ENCODE measurements at places on chromosomes 11 and 22.

- DNase-seq, result no peak
These were observed 8.7 kb downstream of the PNPLA5 start for GRCh38 chr22:43883012-43883661.

- no peak for DNase-seq
These were observed 35.1 kb downstream of the TTC12 start for GRCh38 chr11:113349528-113349927.

DNA sequence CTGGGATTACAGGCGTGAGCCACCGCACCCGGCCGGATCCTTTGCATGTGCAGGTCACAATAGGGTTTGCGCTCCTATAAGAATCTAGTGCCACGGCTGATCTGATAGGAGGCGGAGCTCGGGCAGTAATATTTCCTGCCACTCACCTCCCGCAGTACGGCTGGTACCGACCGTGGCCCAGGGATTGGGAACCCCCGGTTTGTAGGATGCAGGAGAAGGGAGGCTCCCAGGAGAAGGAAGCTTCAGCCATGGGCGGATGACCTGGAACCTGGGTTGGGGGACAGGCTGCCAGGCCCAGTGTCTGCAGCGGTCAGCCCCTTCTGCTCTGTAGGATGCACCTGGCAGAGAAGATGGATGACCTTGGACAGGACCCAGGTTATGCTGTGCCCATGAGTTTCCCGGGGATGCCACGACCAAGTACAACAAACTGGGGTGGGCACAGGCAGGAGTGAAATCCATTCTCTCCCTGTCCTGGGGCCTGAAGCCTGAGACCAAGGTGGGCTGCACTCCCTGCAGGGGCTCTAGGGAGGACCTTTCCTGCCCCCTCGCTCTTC, 818.9 kb downstream of the BRD1 start:
- DNase-seq, result no peak

DNA sequence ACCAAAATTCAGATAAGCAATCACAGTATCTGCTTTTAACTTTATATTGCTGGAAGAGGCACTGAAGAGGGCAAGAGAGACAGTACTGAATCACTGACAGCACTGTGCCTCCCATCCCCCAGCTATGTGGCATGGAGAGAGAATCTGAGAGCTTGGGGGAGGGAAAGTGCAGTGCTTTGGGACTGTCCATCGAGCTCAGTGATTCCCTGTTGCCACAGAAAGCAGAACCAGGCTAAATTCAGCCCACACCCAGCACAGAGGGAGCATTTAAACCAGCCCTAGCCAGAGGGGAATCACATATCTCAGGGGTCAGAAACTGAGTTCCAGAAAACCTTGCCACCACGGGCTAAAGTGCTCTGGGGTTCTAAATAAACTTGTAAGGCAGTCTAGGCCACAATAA, 44.3 kb downstream of the KCNQ1 start:
- DNase-seq, result no peak

DNA sequence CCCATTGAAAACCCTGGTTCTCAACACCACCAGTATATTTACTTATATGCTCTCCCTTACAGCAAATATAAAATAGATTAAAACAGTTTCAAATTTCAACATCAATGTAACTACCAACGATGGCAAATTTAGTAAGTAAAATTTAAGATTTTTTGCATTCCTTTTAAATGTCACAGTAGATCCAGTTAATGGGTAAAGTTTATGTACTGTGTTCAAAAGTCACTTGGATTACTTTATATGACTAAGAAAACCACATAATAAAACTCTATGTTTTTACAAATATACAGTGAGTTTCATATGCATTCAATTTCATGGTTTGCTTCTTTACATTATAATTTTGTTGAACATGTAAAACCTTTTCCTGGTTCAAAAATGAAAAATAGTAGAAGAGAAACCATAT, 364.6 kb downstream of the AASDHPPT start:
- no peak for DNase-seq

- DNase-seq, result peak; percentile 70
These were observed at the start of gene ACP2 for GRCh38 chr11:47248664-47249377. TSS of gene ACP2 (minus strand) at chr11:47248814. CDS start at chr11:47248789, 25 bp downstream.

- no peak for DNase-seq
These were observed 710 bp downstream of the ATP5MGL start for GRCh38 chr22:42639541-42640241.

GRCh38 chr11:70466154-70466553, 67.8 kb downstream of the CTTN start:
- DNase-seq, result no peak

DNA sequence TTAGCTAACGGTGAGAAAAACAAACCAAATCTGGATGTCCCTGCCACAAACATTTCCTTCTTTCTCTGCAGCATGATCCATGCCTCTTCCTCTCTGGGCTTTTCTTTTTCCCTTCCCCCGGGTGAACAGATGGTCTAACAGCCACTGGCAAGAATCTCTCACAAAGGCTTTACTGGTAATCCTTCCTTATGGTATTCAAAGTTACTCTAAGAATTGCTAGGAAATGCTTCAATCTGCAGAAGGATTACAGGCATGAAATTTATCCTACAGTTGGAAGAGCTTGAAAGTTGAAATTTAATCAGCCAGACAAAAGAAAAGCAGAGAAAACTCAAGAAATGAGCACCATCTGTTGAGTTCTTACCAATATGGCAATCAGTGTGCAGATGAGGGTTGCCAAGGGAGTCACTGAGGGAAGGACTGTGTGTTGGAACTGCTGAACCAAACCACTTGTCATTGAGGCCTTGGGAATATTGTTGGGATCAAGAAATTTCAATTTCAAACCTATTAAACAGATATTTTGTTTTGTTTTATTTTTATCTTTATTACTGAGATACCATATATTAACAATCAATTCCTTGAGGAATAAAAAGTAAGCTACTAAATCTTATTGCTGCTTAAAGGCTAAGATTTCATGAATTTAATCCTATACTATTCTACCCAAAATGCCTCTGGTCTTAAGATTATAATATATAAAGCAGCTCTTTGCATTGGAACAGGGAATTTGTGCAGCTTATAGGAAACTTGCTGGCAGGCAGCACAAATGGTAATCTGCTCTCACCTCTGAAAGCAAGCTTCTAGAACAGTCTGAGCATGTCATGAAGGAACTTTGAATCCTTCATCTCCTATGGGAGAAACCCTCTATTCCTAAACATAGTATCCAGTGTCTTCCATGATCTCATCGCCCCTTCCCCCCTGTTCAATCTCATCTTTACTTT, 29.7 kb upstream of the NDUFC2 start:
- no peak for DNase-seq

- no peak for DNase-seq
These were observed 14.0 kb downstream of the GALNT18 start for GRCh38 chr11:11607772-11608171.

GRCh38 chr11:108983636-108984420, 319.0 kb downstream of the DDX10 start:
- DNase-seq, result no peak

DNA sequence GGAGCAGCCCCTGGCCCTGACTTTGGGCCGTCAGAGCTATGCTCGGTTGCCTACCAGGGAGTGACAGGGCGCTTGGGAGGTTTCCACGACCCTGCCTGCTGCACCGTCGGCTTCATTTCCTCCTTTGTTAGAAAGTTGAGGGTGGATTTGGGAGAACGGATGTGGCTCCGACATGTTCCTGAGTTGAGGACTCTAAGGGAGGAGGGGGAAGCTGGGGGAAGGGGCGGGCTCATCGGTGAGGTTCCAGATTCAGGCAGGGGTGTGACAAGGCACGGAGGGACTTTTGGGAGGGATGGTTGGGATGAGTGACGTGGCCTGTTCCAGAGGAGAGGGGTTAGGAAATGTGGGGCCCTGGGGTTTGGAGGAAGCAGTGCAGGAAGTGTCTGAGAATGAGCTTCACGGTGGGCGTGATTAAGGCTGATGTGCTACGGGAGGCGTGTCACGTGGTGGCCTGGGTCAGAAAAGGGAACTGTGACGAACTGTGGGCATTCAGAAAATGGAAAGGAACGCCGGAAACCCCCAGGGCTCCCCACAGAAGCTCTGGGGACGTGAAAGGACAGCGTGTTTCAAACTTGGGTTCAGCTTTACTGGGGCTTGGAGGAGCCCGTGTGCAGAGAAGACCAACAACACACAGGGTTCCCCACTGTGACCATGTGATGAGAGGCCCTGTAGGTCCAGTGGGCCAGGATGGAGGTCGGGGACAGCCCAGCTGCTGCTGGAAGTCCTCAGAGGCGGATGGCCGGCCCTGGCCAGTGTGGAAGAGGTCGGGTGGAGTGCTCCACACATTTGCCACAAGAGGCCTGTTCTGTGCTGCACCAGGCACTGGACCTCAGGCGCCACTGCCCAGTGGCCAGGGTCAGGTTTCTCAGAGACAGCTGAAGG, 2.8 kb downstream of the PARVB start:
- DNase-seq, result peak; percentile 25

- DNase-seq, result no peak
These were observed 64.2 kb downstream of the DGCR2 start for GRCh38 chr22:19057999-19058491.

GRCh38 chr22:22058633-22059290, 76.2 kb upstream of the TOP3B start:
- DNase-seq, result no peak

DNA sequence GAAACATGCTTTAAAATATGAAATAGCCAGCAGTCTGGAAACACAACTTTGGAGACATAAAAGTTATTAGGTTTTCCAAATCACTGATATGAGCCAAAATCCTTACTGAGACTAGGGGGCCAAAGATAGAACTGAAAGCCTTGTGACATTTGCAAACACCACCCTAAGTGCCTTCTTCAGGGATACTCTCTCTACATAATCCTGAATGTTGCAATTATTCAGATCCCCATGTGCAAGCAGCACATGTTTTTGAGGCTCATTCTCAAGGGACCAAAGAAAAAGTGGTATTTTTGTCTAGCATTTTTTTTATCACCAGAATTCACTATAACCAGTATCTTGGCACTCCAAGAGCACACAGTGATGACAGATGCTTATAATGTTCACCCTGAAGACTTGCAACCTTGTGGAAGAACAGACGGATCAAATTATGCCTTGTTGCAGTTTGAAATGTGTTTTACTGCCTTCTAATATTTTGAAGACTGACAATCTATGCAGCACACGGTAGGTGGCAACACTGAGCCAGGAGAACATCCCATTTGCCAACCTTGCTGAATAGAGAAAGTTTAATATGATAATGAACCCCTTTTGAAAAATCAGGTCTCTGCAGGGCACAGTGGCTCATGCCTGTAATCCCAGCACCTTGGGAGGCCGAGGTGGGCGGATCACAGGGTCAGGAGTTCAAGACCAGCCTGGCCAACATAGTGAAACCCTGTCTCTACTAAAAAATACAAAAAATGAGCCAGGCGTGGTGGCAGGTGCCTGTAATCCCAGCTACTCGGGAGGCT, 78.5 kb downstream of the PLEKHA7 start:
- DNase-seq, result no peak

DNA sequence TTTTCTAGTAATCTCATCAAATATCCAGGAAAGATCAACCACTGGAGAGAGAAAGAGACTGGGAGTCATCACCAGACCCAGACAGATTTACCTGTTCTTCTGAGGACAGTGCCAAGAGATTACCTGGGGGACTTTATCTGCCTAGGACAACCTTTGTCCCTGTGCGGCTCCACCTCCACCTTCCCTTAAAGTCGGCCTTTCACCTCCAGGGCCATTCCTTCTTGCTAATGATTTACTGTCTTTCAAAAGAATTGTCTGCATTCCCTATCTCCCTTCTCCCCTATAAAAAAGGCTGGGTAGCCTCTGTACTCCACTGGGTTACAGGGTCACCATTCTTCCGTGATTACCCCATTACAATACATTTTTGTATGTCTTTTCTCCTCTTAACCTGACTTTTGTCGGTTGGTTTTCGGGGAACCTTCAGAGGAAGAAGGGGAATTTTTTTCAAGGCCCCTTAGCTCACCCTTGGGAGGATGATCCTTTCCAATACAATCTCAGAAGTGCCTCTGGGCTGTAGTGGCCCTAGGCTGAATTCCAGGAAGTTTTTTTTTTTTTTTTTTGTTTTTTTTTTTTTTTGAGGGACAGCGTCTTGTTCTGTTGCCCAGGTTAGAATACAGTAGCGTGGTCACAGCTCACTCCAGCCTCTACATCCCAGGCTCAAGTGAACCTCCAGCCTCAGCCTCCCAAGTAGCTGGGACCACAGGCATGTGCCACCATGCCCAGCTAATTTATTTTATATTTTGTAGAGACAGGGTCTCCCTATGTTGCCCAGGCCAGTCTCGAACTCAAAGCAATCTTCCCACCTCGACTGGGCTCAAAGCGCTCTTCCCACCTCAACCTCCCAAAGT, 1.5 kb upstream of the HMOX1 start:
- no peak for DNase-seq

DNA sequence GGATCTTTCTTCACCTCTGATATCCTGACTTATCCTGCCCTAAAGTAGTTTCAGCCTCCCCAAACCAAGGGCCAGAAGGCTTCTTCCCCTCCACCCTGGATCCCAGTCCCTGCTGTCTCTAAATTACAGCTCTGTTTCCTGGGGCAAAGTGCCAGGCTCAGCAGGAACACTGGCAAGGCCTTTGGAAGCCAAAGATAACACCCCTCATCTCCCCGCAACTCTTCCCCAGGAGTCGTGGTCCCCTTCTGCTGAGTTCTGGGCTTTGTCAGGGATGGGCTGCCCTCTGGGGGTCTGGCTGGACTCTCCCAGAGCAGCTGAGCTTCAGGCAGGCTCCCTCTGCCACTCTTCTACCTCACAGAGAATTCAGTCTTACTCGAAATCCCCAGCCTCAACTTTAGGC, 53.8 kb upstream of the AMPD3 start:
- DNase-seq, result no peak

DNA sequence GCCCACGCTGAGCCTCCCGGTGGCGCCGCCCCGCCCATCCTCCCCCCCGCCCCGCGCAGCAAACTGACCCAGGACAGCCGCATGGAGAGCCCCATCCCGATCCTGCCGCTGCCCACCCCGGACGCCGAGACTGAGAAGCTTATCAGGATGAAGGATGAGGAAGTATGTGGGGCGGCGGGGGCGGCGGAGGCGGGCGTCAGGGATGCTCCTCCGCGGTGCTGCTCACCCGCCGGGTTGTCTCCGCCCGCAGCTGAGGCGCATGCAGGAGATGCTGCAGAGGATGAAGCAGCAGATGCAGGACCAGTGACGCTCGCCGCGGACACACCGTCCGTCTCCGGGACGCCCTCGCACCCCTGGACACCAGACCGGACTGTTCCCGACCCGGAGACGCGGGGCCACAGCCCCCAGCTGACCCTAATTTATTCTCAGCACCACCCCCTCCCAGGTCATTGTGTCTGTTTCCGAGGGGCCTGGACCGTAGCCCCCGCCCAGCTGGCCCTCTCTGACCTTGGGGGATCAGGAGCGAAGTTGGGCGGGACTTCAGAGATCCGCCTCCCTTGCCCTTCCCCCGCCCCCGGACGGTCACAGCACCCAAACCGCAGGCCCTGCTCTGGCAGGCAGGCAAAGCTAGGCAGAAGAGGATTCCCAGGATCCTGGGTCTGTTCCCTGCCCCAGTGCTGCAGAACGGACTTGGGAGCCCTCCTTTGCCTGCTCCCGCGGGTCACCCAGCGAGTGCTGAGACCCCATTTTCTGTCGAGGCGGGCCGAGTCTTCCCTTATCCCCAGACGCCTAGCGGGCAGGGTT, 959 bp upstream of the GP1BB start:
- DNase-seq, result no peak

DNA sequence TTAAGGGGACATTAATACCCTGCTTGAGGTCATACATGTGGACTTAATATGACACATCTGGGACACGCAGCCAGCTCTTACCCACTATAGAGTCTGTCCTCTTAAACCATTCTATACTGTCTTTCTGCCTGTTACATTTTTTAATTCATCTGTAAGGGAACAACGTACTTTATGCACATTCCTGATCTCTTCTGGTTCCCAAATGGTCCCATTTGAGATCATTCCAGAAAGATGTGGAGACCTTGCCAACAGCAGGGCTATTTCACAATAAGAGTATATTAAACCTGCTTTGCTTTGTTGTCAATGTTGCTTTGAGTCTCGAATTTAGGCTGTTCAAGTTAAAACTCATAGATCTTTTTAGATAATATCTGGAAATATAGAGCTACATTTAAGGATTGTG, 332.2 kb upstream of the RAG2 start:
- DNase-seq, result no peak
